Activated naive CD8-positive, alpha-beta T cell treated with anti-CD3 and anti-CD28 coated beads, Interleukin-2, amount 50 U/mL, for 16 hours (primary cell): ENCODE measurements at places on chromosomes 11 and 22.

GRCh38 chr22:23775779-23776375 is 3.2 kb downstream of the MMP11 start:
- no peak for DNase-seq

- peak; percentile 55 for DNase-seq
These were observed 63.5 kb upstream of the CAPRIN1 start for GRCh38 chr11:33987975-33988580.

DNA sequence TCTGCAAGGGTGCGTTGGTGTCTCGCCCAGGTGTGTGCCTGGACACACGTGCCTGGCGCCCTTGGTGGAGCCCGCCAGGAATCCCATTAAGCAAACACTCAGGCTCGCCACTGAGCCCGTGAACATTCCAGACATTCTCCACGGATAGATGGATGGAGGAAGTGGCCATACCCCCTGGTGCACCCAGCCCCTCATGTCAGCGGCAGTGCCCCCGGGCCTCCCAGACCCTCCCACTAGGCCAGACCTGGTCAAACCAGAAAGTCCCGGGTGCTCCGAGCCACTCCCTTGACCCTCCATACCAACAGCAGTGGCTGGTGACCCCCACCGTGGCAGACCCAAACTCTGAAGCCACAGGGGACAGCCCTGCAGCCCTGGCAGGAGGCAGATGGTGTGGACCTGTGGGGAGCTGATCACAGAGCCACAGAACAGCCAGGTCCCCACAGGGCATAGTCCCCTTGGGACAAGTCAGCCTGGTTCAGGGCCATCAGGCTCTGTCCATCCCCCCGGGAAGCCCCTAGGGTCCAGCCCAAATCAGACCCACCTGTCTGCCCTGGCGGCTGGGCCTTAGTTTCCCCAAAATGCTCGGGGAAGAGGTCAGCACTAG is 1.9 kb downstream of the EPS8L2 start:
- no peak for DNase-seq

- no peak for DNase-seq
These were observed 158.0 kb downstream of the DSCAML1 start for GRCh38 chr11:117638911-117639543.

DNA sequence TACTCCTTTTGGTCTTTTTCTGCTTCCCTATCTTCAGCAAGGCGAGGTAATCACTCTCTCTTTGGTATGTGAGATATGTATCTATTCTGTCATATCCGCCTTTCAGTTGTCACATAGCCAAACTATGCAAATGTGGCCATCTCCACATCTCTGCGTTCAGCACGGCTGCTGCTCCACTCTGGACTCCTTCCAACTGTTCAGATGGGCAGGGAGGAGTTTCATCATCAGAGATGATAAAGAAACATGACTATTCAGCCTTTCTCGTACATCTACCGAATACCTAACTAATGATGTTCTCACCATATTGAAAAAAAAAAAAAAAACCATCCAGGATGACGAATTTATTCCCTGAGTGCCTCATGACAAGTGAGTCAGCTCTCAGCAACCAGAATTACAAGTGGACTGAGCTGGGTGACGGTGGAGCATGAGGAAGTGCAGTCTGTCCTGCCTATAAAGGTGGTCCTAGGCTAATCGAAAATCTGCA is 899.6 kb downstream of the OPCML start:
- DNase-seq, result no peak

DNA sequence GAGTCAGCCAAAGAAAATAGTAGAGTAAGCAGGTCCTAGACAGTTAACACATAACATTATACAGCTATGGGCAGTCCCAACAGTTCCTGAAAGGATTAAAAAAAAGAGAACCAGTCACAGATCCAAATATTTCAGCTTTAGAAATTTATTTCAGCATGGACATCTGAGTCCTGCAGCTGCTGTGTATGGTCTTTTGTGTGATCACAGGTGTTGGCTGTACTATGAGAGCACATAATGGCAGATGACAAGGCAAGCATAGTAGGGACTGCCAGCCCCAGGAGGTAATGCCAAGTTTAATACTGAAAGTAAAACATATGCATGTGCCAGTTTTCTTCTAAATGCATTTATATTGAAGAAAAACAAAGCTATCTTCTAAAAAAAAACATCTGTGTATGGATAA is 158.1 kb downstream of the GRIA4 start:
- DNase-seq, result no peak

- DNase-seq, result no peak
These were observed 7.0 kb downstream of the SEPTIN3 start for GRCh38 chr22:41976070-41976901.

DNA sequence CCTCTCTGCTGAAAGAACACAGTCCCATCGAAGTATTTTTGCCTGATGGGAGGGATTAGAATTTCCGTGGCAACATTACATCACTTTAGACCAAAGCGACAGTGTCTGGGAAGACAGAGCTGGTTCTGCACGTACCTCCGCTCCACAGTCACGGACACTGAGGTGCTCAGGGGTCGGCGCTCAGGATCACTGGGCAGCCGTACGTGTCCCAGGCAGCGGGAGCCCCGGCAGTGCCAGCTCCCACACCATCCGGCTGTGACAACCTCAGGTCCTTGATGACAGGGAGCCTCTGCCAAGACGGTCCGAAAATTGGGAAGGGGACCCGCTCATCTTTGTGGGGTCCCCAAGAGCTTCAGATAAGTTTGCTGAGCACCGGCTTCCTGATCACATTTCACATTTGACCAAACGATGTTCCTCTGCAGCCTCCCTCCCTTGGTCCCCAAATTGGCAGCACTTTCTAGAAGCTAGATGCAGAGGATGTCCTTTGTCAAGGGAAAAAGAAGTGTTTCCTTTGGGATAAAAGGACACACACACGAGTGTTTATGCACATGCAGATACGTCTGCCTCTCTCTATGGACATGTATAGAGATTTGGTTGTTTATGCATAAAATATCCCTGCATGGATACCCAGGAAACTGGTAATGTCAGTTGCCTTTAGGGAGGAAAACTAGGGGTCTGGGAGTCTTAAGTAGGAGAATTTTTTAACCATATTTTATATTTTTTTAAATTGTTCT is 61.6 kb upstream of the LINC01488 start:
- no peak for DNase-seq

- DNase-seq, result no peak
These were observed 50.1 kb upstream of the OLFML1 start for GRCh38 chr11:7435176-7435575.

- no peak for DNase-seq
These were observed 103.4 kb downstream of the BRD1 start for GRCh38 chr22:49724030-49724892.

GRCh38 chr22:17891481-17892167 is 117.4 kb upstream of the BID start:
- DNase-seq, result no peak

- DNase-seq, result peak; percentile 32
These were observed 375 bp downstream of the SLC25A1 start for GRCh38 chr22:19178065-19178656.

DNA sequence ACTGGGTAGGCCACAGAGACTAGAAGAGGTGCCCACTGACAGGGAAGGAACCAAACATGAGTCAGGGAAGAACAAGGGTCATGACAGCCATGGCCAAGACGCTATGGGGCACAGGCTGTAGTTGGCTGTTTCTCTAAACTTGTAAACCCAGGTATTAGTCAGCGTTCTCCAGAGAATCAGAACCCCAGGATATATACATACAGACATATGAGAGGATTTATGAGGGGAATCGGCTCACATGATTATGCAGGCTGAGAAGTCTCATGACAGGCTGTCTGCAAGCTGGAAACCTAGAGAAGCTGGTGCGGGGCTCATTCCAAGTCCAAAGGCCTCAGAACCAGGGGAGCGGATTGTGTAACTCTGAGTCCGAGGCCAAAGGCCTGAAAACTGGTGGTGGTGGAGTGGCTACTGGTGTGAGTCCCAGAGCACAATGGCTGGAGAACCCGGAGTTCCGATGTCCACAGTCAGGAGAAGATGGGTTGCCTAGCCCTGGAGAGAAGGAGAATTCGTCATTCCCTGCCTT is 29.7 kb upstream of the CD81 start:
- no peak for DNase-seq

DNA sequence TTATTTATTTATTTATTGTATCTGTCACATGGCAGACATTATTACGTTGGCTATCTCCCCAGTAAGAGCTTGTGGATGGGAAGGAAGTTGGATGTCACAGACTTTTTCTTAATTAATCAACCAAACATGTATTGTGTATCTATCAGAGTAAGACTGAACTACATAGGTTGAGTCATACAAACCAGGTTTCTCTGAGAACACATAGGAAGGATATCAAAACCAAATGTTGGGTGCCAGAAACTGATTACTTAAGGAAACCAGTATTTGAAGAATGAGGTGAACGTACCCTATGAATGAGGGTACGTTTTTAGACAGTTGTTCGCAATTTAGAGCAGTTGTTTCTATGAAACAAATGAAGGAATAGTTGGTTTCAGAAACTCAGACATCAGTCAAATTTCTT is 136.4 kb downstream of the SLC17A6 start:
- no peak for DNase-seq

GRCh38 chr11:66388780-66389386 is 17.3 kb upstream of the SLC29A2 start:
- DNase-seq, result peak; percentile 36

DNA sequence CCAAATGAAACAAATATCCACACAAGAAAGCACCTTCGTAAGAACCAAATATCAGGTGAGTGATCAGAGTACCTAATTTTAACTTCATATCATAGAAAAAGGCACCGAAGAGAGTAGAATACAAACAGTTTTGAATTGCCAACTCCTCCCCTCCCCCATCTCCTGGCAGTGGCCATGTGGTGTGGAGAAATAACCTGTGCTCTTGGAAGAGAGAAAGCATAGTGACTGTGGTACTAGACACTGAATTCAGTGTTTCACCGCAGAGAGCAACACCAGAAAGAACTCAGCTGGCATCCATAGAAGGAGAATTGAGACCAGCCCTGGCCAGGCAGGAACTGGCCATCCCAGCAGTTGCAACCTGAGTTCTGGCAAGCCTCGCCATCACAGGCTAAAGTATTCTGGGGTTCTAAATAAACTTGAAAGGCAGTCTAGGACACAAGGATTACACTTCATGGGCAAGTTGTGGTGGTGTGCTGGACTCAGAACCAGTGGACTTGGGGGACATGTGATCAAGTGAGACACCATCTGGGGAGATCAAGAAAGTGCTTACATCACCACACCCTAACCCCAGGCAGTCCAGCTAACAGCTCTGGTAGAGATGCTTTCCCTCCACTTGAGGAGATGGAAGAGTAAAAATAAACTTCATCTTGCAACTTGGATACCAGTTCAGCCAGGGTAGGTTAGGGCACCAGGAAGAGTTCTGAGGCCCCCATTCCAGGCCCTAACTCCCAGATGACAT is 1003.2 kb downstream of the NTM start:
- DNase-seq, result no peak

- no peak for DNase-seq
These were observed 515 bp downstream of the CTR9 start for GRCh38 chr11:10751581-10751940.

- DNase-seq, result no peak
These were observed 101.9 kb downstream of the CTTN start for GRCh38 chr11:70500076-70500847.

DNA sequence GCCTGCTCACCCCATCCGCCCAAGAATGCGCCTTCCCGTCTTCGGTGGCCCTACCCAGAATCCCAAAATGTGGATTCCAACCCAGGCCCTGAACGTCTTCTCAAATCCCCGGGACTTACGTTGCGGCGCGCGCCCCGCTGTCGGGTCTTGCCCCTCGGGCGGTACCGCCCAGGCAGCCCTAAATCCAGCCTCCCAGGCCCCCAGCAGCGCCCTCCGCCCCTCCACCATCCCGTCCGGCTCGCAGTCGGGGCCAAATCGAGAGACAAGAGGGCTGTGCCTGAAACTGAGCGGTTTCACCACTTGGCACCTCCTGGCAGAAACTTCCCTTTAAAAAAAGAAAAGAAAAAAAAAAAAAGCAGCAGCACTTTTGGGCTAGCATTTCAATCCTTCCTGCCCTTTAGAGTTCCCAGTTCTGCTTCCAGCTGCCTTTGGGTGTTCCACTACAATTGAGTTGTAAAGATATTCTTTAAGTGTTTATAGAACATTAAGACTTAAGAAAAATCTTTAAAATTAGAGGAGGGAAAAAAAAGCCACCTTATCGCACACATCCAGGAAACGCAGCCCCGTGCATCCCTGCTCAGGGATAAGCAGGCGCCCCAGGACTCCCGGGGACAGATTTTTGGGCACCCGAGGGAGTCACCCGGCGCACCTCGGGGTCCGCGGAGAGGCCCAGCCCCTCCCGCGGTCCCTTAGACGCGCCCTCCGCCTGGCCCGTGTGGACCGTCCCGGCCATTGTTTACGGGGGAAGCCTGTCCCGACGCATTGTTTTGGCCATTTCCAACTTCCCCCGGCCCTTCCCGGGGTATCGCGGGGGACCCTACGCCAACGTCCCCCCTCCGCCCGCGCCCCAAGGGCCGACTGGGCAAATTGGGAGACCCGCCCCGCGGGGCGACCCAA is 57.6 kb downstream of the KCNJ4 start:
- no peak for DNase-seq

DNA sequence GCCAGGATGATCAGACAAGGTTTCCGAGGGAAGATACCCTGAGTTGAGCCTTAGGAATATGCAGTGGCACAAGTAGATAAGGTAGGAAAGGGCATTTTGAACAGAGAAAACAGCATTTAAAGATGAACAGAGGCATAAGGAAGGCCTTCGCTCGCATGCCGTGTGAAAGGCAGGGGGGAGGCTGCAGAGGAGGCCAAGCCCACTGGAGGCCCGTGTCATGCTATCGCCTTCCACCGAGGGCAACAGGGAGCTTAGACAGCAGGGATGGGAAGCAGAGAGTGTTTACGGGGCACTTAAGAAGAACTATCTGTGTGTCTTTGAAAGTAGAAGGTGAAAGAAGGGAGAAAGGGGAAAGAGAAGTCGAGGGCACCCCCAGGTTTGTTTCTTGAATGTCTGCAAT is 148.3 kb downstream of the PKNOX2 start:
- no peak for DNase-seq

GRCh38 chr11:95592471-95592870 is 197.1 kb downstream of the FAM76B start:
- no peak for DNase-seq

GRCh38 chr11:16815047-16815767 is 76.8 kb downstream of the C11orf58 start:
- no peak for DNase-seq

DNA sequence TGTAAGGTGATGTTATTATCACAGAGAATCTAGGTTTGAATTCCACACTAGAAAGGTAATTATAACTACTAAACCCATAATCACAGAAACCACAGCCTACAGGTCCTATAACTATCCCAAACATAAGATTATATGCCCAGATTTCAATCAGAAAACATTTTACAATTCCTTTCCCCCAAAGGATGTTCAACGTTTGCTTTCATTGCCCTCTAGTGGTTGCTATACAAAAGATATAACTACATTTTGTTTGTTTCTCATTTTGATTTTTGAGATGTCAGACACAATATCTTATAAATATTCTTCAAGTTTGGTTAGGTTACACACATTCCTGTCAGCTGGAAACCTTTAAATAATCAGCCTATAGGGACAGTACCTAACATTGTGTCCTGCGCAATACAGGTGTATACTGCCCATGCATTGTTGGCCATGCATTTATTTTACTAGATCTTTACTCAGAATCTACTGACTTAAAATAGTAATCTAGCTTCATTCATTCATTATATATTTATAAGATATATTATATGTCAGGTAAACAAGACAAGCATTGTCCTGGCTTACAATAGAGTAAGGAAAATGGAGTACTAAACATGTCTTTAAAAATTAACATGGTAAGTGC is 530.5 kb upstream of the CCDC90B start:
- DNase-seq, result no peak

GRCh38 chr11:35682230-35683173 is 19.9 kb downstream of the TRIM44 start:
- no peak for DNase-seq

- DNase-seq, result no peak
These were observed 250.4 kb upstream of the SORL1-AS1 start for GRCh38 chr11:121703201-121703600.

GRCh38 chr22:37517826-37518450 is 1.3 kb downstream of the CARD10 start:
- no peak for DNase-seq
